ENCODE measurements at places on chromosomes 4 and X.
A peak's percentile ranks its signal among the peaks of the same experiment; 100 is the strongest.

GRCh38 chr4:76035141-76035540 is 729 bp downstream of the CXCL11 start:
- no peak for DNase-seq

DNA sequence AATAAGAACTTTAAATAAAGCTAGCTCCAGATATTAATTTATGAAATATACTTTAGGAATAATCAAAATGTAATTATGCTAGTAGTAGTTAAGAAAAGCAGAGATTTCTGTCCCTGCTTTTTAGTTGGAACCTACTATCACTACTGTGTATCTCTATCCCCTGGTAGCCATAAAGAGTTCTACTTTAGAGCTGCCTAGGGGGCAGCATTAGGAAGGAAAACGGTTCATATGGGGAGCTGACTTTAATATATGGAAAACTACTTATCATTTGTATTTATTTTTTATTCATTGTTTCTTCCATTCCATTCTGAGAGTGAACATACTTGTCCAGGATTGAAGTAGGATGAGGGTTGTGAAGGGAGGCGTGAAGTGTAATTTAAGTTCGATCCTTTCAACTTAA is 40.9 kb downstream of the CPEB2 start:
- no peak for DNase-seq

- no peak for DNase-seq
Observed at GRCh38 chr4:24473309-24473721, 111.0 kb downstream of the DHX15 start.

DNA sequence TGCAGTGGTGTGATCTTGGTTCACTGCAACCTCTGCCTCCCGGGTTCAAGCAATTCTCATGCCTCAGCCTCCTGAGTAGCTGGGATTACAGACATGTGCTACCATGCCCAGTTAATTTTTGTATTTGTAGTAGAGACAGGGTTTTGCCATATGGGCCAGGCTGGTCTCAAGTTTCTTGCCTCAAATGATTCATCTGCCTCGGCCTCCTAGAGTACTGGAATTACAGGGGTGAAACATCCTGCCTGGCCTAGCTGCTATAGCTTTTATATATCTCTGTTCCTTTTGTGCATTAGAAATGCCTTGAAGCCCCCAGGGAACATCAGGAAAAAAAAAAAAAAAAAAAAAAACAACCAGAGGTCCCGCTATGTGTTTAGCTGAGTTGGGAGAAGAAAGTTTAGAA is 34.8 kb downstream of the UBE2K start:
- DNase-seq, result no peak

DNA sequence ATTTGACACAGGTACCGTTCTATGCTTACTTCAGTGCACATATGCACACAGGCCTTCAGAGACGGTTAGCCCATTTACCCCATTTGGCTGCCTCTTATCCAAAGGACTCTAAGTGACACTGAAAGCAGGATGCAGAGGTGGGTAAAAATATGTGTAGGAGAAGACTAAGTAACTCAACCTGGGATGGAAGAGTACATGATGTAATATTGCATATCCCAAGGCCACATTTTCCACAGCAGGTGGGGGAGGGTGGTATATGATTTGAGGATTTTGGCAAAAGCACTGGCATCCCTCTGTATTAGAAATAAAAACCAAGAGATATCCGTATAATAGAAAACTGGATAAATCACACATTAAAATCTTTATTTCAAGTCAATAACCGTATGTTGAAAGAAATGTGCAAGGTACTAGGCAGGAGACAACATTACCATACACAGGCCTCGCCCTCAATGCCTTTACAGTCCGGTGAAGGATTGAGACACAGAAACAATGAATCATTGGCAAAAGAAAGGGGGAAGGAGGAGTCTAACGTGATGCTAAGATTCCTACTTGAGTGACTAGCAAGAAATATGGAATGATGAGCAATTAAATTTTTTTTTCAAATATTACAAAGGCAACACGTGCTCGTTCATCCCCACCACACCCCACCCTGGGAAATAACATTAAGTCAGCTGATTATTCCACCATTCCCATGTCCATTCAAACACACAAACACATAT is 161.0 kb upstream of the RASGEF1B start:
- no peak for DNase-seq

DNA sequence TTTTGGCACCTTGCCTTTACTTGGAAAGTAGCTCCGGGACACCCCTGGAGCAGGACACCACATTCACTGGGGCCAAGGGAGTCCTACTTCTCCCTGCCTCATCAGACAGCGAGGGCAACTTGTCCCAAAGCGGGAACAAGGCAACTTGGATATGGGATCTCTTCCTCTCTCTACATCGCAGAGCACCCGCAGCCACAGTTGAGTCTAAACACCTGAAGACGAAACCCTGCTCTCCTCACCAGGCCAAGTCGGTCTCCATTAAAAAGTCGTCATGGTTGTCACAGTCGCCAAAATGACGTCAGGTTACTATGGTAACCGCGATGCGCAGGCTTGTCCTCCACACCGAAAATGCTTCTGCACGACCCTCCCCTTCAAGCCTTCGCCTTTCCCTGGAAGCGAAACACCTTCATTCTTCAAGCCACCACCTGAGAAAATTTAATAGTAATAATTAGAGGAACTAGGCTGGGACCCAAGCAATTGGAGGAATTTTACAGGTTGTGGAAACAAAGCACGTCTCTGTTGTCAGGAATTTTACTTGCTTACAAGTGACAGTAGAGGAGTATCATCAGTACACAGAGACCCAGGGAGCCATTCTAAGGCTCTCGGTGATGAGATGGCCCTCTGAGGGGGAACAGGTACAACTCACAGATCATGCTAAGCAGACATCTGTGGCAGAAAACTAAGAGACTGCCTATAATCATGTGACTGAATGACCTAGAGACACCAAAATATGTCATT is 30.5 kb upstream of the TCEAL4 start:
- peak; percentile 44 for DNase-seq

GRCh38 chr4:109044431-109044830 is 258.0 kb downstream of the COL25A1 start:
- no peak for DNase-seq

DNA sequence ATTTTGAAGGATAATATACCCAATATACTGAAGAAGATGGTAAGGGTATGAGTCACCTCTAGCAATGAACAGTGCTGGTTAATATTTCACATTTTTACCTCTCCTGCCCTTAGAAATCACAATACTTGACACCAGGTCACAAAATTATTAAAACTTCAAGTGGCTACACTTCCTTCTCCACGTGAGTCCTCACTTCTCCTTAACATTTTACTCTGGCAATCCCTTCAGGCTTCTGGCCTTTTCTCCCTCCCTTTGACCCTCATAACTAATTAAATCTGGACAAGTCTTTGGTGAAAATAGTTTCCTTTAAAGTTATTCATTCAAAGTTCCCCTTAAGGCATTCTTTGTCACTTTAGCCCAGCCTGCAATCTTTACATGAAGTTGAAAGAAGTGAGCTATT is 190.4 kb downstream of the UNC5C start:
- no peak for DNase-seq

DNA sequence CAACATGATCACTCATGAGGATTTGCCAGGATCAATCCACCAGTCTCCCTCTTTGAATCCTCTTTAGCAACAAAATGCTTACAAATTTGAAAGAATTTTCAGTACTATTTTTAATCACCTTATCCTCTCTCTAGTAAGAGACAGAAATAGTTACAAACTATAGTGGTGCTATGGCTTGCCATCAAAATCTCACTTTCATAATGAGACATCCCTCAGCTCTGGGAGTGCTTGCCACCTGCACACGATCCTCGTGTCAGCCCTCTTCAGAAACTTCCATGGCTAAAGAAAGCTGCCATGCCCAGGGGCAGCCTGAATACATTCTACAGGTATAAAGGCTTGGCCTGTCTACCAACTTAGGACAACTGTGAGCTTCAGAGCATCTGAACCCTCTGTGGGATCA is 5.1 kb upstream of the DHX15 start:
- no peak for DNase-seq

GRCh38 chr4:185774131-185774653 is 37.8 kb downstream of the SORBS2 start:
- no peak for DNase-seq

DNA sequence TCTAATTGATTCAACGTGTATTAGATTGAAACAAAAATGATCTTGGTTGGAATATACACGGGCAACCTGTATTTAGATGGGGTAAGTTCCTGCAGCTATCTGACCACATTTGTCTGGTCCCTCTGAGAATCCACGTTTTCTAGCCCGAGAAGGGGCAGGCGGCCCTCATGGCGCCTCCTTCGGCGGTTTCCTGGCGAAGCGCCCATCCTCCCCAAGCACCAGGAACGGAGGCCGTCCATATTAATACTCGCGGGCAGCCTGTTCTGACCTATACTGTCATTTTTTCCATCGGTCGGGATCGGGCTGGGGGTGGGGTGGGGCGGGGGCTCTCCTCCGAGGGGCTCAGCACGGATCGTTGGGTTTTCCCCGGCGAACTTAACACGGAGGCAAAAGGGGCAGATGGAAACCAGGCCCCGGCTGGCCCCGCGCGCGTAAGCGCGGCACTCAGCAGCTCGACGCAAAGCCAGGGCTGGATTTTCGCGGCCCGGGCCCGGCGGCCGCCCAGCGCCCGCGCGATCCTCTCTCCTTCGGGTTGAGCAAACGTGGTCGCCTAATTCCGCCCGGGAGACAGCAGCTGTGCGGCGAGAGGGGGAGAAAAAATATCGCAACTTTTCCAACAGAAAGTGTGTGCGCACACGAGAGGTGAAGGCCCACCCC is 77.2 kb upstream of the BCOR start:
- DNase-seq, result peak; percentile 38

Measured in stimulated activated CD8-positive, alpha-beta memory T cell treated with anti-CD3 and anti-CD28 coated beads, Interleukin-7, amount 100 ng/mL, for 48 hours (primary cell).